Ascending aorta (tissue), 2 donors: ENCODE measurements at places on chromosomes 1 and 21. TPM values are rescaled to one million over a fixed set of nuclear protein-coding genes. Genes with fewer than 3 reads are reported as not detected.
A peak's percentile ranks its signal among the peaks of the same experiment; 100 is the strongest.

DNA sequence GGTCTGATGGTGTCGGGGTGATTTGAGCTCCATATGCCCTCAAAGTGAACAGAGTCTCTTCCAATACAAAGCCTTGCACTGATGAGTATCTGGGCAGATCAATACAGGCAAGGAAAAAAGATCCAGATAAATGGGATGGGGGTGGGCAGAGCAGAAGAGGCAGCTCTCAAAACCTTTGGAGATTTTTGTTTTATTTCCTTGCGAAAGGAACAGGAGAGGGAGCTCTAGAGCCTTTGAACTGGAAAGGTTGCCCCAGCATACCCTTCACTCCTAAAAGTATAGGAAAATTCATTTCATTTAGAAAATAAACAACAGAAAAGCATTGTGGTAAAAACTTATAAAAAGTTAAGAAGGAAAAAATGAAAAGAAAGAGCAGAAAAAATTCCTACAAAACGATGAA is 31.4 kb upstream of the OLIG2 start:
- H3K36me3 ChIP-seq = no peaks in the 10 kb centered on the region
- H3K27ac ChIP-seq = no peak overlapping the region
- DNase-seq = no peak
- H3K4me3 ChIP-seq = no peak overlapping the region

DNA sequence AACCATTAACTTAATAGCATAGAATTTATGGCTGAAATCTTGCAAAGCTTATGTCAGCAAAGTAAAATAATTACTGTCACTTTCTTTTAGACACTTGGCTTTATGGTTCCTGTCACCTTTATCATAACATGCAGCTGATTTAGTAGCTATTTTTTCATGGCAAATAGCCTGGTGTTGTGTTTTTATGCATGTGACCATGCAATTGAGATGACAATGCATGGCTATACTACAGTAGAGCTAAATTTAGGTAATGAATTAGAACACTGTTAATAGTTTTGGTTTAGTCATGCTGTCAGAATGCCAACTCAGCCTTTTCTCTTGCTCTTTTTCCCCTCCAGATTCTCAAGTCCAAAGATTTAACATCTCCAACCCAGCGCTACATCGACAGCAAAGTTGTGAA is 88.6 kb downstream of the TGFB2 start:
- H3K36me3 ChIP-seq = no peaks in the 10 kb centered on the region
- no peak overlapping the region for H3K27ac ChIP-seq

- H3K4me3 ChIP-seq = no peak overlapping the region
- H3K36me3 ChIP-seq = no peaks in the 10 kb centered on the region
- no peaks in the 10 kb centered on the region for H3K27me3 ChIP-seq
- no peaks in the 10 kb centered on the region for H3K4me1 ChIP-seq
- no peak overlapping the region for H3K27ac ChIP-seq
Observed at GRCh38 chr21:30577766-30578165, 12.4 kb downstream of the KRTAP22-2 start.

GRCh38 chr1:8249838-8250237 is 68.1 kb upstream of the SLC45A1 start:
- DNase-seq = no peak
- no peaks in the 10 kb centered on the region for H3K27me3 ChIP-seq
- H3K4me3 ChIP-seq = no peak overlapping the region
- H3K36me3 ChIP-seq = no peaks in the 10 kb centered on the region
- H3K27ac ChIP-seq = no peak overlapping the region
- H3K4me1 ChIP-seq = no peaks in the 10 kb centered on the region

- no peaks in the 10 kb centered on the region for H3K27me3 ChIP-seq
- no peak for DNase-seq
- no peak overlapping the region for H3K27ac ChIP-seq
- no peak overlapping the region for H3K4me3 ChIP-seq
Observed at GRCh38 chr1:4665456-4665855, 11.0 kb downstream of the AJAP1 start.

- H3K27ac ChIP-seq = no peak overlapping the region
- H3K36me3 ChIP-seq = no peaks in the 10 kb centered on the region
- no peak overlapping the region for H3K4me3 ChIP-seq
- peaks cover 11% of the 10 kb centered on the region for H3K4me1 ChIP-seq
- DNase-seq = no peak
Observed at GRCh38 chr1:167659450-167659849, 29.4 kb downstream of the RCSD1 start.

GRCh38 chr1:219151467-219151866 is 22.2 kb upstream of the LYPLAL1 start:
- H3K27ac ChIP-seq = no peak overlapping the region
- DNase-seq = no peak
- H3K4me3 ChIP-seq = no peak overlapping the region
- H3K36me3 ChIP-seq = no peaks in the 10 kb centered on the region

- no peaks in the 10 kb centered on the region for H3K4me1 ChIP-seq
- no peaks in the 10 kb centered on the region for H3K36me3 ChIP-seq
- H3K4me3 ChIP-seq = no peak overlapping the region
Observed at GRCh38 chr1:198443365-198444233, 96.9 kb downstream of the ATP6V1G3 start.

DNA sequence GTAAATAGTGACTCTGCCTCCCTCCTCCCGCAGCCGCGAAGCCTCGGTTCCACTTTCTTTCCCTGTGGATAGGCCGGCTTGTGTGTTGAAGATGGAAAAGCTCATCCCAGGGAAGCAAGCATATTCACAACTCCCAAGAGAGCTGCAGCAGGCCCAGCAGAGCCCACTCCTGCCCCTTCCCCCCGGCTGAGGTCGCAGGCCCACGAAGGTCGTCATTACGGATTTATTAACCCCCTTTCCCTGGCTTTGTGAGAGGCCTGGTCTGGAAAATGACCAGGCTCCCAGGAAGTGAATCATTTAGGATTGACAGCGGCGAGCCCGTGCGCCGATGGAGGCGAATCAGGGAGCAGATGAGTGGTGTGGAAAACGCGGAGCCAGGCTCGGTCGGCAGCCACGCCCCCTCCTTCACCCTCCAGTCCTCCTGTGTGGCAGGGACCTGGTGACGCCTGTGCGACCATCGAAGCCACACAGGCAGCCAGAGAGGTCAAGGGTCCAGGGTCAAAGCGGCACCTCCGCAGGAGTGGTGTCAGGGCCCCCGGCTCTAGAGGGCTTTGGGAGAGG is 93.4 kb downstream of the PRDM16 start:
- H3K36me3 ChIP-seq = no peaks in the 10 kb centered on the region
- peak overlapping the region; percentile 75 for H3K27ac ChIP-seq
- H3K27me3 ChIP-seq = no peaks in the 10 kb centered on the region
- no peak for DNase-seq

DNA sequence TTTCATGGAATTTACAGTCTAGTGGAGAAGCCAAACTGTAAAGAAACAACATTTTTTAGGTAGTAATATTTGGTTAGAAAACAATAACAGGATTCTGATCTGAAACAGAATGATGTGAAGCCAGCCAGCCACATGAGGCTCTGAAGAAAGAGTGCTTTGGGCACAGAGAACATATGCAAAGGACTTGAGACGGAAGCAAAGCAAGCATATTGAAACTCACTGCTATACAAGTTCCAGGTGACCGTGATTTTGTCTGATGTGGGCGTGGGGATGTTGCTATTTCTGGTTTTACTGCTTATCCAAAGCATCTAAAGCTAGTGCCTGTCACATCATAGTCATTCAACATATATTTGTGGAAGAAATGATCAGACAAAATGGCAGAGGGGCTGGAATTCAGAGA is 14.7 kb downstream of the CRP start:
- H3K4me1 ChIP-seq = no peaks in the 10 kb centered on the region
- no peak overlapping the region for H3K4me3 ChIP-seq
- DNase-seq = no peak
- no peak overlapping the region for H3K27ac ChIP-seq

GRCh38 chr1:247444571-247444970 is 13.3 kb downstream of the OR2B11 start:
- H3K27me3 ChIP-seq = no peaks in the 10 kb centered on the region
- H3K27ac ChIP-seq = no peak overlapping the region
- H3K36me3 ChIP-seq = no peaks in the 10 kb centered on the region
- H3K4me3 ChIP-seq = no peak overlapping the region

- H3K4me3 ChIP-seq = no peak overlapping the region
- H3K27ac ChIP-seq = no peak overlapping the region
- DNase-seq = no peak
Observed at GRCh38 chr1:57360846-57361407, 62.9 kb downstream of the DAB1 start.

DNA sequence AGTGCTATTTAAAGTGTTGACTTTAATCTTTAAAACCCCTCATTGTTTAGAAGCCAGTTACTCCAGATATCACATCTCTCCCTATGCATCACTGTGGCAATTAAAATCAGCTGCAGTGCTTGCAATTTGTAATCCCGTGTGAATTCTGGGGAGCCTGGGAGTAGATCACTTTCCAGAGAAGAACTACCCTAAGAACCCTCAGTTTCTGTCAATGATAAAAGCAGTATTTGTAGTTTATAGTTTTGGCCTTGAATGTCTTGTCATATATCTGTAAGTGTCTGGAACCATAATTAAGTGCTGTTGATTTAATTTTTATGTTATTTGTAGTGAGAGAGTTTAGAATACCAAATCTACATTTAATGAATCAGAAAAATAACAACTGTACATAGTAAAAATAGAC is 5.5 kb upstream of the SPAG17 start:
- no peaks in the 10 kb centered on the region for H3K27me3 ChIP-seq
- H3K27ac ChIP-seq = no peak overlapping the region
- H3K4me1 ChIP-seq = no peaks in the 10 kb centered on the region
- H3K36me3 ChIP-seq = no peaks in the 10 kb centered on the region
- DNase-seq = no peak

DNA sequence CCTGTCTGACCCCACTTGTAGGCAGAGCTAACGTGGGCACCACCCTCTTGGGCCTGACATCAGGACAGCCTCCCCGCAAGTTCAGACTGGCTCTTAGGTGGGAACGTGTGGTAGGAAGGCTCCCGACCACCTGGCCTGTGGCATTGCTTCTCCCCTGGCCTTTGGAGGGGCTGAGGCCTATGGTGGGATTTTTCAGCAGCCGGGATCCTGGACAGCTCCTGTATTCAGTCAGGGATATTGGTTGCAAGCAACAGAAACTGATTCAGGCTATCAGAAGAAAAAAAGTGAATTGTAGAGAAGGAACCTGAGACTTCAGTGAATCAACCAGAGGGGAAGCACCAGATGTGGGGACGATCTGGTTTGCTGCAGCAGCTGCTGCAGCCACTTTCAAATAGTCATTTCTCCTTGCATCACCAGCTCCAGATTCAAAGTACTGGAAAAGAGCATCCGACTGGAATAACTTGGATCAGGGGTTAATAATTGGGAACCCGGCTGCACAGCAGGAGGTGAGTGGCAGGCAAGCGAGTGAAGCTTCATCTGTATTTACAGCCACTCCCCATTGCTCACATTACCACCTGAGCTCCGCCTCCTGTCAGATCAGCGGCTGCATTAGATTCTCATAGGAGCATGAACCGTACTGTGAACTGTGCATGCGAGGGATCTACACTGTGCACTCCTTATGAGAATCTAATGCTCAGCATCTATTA is 5.9 kb downstream of the RNF186 start:
- H3K36me3 ChIP-seq = no peaks in the 10 kb centered on the region
- H3K27ac ChIP-seq = no peak overlapping the region
- no peaks in the 10 kb centered on the region for H3K27me3 ChIP-seq

Gene SERTAD4
- 4.0 TPM for total RNA-seq

Gene KRTAP12-2
- not detected for total RNA-seq

Gene PHF13
- 1.5 TPM for total RNA-seq

Gene ARHGAP30
- 14.7 TPM for total RNA-seq

Gene LCE2B
- total RNA-seq = not detected

Gene AMY2A
- not detected for total RNA-seq
